ENCODE measurements at places on chromosomes 4 and X.
A peak's percentile ranks its signal among the peaks of the same experiment; 100 is the strongest.

- DNase-seq, result no peak
These were observed 16.3 kb downstream of the MAML3 start for GRCh38 chr4:140137671-140138070.

DNA sequence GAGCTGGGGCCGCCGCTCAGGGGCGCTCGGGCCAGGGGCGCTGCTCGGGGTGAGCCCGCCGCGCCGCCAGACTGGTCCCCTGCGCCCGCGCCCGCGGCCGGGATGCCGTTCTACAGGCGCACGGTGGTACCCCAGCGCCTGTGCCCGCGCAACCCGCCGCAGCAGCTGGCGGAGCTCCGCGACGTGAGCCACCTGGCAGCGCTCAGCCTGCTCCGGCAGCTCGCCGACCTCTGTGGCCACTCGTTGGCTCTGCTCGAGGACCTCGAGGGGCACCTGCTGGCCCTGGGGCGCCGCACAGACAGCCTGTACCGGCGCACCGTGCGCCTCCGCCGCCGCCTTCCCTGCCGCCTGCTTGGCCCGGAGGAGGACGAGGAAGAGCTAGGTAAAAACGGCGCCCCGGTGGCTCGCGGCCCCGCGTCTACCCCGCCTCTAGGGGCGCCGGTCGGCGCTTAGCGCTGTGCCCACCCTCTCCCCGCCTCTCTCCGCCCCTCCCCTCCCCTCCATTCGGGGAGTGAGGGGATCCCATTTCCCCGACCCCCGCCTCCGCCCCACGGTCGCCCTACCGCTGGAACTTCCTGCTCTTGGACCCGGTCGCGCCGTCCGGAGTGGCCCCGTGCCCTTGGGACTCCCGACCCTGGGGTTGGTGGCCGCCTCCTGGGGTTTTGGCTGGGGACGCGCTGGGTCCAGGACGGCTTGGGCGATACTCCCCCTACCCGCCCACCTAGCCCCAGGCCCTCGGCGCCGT lies 513 bp downstream of the NHSL2 start:
- DNase-seq, result no peak

GRCh38 chrX:79366873-79367749 lies at the start of gene ITM2A:
TSS of gene ITM2A (minus strand) at chrX:79367334. CDS start at chrX:79367215, 119 bp downstream.
- DNase-seq, result no peak

DNA sequence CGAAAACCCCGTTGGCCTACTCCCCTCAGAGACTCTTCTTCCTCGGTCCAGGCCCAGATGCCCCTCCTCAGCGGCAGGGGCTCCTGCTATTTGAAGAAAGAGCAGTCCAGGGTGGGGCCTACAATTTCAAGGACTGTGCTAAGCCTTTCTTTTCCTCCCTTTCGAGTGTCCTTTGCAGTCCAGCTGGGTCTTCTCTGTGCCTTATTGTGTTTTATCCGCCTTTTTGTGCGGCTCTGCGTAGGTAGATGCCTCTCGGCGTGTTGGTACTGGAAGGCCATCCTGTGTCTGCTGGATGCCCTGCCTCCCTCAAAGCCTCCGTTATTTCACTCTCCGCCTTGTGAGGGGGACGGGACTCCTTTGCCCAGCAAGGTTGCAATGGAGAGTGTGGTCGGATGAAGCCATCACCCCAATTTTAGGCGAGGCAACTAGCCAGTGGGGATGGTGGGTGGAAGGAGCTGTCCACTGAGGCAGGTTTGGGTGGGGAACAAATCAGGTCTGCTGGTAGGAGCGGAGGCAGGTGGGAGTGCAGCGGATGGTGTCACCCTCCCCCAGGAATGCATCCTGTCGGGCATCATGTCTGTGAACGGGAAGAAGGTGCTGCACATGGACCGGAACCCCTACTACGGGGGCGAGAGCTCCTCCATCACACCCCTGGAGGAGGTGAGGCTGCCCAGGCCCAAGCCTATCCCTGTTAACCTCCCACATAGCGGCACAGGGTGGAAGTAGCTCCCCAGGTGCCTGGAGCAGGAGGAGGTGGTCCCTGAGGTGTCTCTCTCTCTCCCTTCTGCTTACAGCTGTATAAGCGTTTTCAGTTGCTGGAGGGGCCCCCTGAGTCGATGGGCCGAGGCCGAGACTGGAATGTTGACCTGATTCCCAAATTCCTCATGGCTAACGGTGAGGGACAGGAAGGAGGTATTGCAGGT lies 1.3 kb downstream of the GDI1 start:
- DNase-seq, result no peak

- no peak for DNase-seq
These were observed 896.5 kb upstream of the PABPC4L start for GRCh38 chr4:135098061-135098460.

- DNase-seq, result no peak
These were observed 95.4 kb upstream of the MYOZ2 start for GRCh38 chr4:119040261-119040660.

GRCh38 chrX:128460835-128461234 lies 408.6 kb upstream of the ACTRT1 start:
- no peak for DNase-seq

GRCh38 chr4:48467442-48467841 lies 15.7 kb upstream of the SLC10A4 start:
- no peak for DNase-seq

- DNase-seq, result no peak
These were observed 46.1 kb upstream of the HOPX start for GRCh38 chr4:56727150-56727549.

- no peak for DNase-seq
These were observed 166.4 kb upstream of the ATP6AP2 start for GRCh38 chrX:40414335-40414734.

- DNase-seq, result no peak
These were observed 192.2 kb upstream of the ITM2A start for GRCh38 chrX:79559290-79559689.

DNA sequence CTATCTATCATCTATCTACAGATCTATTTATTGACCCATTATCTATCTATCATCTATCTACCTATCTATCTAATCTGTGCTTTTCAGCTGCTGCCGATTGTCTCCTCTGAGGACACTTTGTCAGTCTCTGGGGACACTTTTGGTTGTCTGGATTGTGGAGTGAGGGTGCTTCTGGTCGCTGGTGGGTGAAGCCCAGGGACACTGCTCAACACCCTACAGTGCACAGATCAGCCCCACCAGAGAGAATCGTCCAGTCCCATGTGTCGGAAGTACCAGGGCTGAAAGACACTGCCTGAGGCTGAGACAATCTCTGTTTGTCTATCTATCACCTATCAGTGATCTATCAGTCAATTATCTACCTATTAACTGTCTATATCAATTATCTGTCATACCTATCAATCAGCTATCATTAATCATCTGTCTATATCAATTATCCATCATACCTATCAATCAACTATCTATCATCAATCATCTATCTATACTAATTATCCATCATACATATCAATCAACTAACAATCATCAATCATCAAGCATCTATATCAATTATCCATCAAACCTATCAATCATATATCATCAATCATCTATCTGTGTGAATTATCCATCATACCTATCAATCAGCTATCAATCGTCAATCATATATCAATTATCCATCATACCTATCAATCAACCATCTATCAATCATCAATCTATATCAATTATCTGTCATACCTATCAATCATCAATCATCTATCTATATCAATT lies 70.0 kb upstream of the PPP2R3B start:
- no peak for DNase-seq

- DNase-seq, result no peak
These were observed 7.9 kb upstream of the PSAPL1 start for GRCh38 chr4:7442574-7443162.

DNA sequence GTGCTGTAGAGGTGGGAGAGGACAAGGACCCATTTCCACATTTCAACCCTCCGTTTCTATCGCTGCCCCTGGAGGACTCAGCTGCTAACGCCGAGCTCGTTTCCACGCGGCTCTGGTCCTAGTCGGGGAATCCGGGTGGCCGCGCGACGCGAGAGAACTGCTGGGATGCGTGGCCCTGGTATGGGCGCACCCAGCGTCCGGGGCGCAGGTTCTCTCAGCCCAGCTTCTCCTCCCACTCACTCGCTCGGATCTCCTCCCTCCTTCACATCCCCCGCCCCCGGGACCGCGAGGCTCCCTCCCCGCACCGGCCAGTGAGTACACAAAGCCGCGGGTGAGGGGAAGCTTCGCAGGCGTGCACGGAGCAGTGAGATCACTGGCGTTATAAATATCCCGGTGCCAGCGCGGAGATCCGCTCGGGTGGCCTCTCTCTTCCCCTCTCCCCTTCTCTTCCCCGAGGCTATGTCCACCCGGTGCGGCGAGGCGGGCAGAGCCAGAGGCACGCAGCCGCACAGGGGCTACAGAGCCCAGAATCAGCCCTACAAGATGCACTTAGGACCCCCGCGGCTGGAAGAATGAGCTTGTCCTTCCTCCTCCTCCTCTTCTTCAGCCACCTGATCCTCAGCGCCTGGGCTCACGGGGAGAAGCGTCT lies at the start of gene FGF5:
Gene FGF5 (plus strand): TSS at position 412 of the 649 bp plus-strand sequence. CDS start 161 bp downstream, at position 573.
- peak; percentile 52 for DNase-seq

- no peak for DNase-seq
These were observed 139.2 kb downstream of the NSUN7 start for GRCh38 chr4:40888933-40889332.

DNA sequence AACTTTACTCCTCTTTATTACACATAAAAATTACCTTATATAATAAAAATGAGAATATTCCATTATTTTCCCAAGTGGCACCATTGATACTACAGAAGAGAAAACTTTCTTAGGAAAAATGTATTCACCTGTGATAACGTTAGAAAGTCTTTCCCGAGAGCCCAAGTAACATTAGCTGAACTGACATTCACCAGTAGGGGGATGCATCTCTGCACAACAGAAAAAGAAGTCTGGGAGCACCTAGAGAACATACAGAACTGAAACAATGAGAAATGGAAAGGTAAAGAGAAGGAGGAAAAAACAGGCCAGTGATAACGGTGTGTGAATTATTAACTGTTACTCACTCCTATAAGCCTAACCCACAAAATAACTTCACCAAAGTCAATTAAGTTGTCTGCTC lies 423.3 kb downstream of the CENPC start:
- DNase-seq, result no peak

DNA sequence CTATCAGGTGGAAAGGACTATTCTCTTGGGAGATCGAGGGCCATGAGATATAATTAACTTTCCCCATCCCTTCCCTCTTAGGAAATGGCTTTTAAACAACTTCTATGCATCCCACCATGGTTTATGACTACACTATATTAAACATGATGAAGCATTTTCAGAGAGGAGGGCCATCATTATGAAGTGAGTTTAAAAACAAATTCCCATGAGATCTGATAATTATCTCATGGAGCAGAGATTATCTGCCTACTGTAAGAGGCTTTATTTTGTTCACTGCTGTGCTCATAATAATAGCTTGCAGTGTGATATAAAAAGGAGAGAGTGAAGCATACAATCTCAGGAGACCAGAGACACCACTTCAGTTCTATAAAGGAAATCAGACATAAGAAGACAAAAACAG lies 330.5 kb upstream of the ZFP42 start:
- DNase-seq, result no peak

DNA sequence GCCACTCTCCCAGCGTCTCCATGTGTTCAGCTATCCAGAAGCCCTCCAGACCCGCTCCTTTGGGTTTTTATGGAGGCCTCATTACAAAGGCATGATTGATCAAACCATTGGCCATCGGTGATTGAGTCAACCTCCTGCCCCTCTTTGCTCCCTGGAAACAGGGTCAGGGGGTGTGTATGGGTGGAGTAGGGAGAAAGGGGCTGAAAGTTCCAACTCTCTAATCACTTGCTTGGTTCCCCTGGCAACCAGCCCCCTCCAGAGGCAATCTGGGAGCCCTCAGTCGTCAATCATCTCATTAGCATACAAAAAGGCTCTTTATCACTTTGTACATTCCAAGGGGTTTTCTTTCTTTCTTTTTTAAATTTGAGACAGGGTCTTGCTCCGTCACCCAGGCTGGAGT lies 2.3 kb downstream of the TRIM2 start:
- DNase-seq, result no peak

DNA sequence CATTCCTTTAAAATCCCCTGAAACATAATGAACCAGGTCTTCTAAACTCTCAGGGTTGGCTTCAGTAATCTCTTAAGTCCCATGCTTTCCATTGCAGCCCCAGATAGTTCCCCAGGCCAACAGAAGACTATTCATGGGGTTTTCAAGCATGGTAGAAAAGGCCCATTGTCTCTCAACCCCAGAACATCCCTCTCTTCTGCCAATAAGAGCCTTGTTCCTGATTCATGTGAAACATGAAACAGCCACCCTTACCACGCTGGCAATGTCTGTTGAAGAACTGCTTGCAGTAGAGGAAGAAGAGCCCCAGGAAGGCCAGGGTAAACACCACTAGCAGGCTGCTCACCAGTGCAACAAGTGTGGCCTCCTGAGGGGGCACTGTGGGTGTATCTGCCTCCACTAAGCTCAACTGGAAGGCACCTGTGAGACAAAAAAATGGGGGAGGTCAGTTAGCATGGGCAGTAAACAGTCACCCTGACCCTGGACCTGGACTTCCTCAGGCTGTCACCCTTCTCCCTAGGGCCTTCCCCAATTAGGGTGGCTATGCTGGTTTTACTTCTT lies 36.4 kb downstream of the EDA2R start:
- no peak for DNase-seq

DNA sequence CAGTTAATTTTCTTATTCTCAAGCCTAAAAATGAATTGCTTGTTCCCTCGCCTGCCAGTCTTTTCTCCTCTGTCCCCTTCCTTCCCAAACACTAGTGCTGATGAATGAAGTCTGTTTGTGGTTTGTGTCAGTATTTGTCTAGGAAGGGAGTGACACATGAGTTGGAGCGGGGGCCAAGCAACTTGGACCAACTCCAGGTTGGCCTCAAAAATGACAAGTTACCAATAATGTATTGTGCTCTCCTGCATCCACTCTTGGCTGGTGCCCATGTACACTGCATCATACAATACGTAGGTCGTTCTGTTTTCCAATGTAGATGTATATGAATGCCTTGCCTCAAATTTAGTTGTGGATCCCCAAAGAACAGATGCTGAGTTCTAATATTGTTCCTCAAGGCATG lies 223.0 kb upstream of the GPC4 start:
- DNase-seq, result no peak

GRCh38 chr4:13762130-13762529 lies 134.6 kb upstream of the BOD1L1 start:
- no peak for DNase-seq

DNA sequence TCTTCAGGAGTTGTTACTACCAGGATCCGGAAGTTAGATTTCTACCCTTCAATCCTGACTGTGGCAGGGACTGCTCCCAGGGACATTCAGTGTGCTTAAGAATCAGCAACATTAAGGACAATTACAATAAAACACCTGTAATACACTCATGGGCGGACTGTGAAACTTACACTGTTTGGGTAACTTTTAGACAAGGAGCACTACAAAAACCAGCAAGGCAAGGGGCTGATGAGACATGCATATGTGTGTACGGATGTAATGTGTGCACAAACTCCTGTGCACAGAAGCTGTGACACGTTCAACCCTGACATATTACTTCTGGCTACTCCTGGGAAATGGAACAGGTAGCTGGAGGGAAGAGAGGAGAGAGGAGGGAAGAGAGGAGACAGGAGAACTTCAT lies 75.8 kb downstream of the FAT1 start:
- DNase-seq, result no peak

- no peak for DNase-seq
These were observed 17.5 kb downstream of the CXCL13 start for GRCh38 chr4:77623091-77623490.

All from HFF-Myc (cell line).